ENCODE measurements at places on chromosomes 7 and 10.

DNA sequence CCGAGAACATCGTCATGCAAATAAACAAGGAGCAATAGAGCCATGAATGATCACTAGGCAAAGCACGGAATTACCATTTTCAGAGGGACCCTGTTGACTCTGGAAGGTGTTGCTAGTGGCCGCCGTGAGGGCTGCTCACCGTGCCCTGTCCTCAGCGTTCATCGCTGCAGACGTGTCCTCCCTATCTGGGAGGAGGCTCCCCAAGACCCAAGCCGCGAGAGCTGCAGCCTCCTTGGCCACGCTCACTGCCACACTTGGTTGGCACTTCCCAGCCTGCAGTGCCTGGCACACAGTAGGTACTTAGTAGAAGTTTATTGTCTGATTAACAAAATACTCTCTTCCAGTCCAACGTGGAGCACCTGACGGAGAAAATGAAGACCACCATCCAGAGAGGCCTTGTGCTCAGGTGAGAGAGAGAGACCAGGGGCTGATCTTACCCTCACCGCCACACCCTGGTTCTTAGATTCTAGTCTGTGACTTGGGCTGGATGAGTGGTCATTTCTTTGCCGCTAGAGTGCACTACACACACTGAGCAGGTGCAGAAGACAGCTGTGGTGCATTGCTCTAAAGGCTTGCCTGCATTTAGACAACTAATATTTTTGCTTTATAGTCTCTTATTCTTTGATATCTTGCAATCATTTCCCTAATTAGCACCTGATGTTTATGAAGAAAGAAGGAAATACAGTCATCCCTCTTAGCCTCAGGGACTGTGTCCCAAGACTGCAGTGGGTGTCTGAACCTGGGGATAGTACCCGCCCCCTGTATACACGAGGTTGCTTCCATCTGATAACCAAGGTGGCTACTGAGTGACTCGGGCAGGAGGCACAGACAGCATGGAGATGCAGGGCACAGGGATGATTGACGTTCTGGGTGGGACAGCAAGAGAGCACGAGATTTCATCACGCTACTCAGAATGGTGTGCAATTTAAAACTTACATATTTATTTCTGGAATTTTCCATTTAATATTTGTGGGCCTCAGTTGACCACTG is 40.3 kb downstream of the PITRM1 start:
- peak; percentile 21 for DNase-seq

GRCh38 chr7:89584896-89585295 is 569.4 kb upstream of the STEAP1 start:
- peak; percentile 10 for DNase-seq

GRCh38 chr10:98617906-98618520 is 171.3 kb upstream of the HPS1 start:
- DNase-seq, result no peak

GRCh38 chr7:6350433-6351058 is 78.1 kb upstream of the CYTH3 start:
- no peak for DNase-seq

GRCh38 chr10:224571-224970 is 89.3 kb downstream of the ZMYND11 start:
- no peak for DNase-seq

GRCh38 chr10:83214136-83214535 is 925.2 kb upstream of the GHITM start:
- DNase-seq, result no peak

- peak; percentile 51 for DNase-seq
Observed at GRCh38 chr7:130894146-130894908, 160.3 kb upstream of the KLF14 start.

GRCh38 chr10:96093948-96094347 is 36.1 kb upstream of the ZNF518A start:
- DNase-seq, result no peak

GRCh38 chr10:27908231-27908630 is 90.6 kb downstream of the ODAD2 start:
- DNase-seq, result no peak

DNA sequence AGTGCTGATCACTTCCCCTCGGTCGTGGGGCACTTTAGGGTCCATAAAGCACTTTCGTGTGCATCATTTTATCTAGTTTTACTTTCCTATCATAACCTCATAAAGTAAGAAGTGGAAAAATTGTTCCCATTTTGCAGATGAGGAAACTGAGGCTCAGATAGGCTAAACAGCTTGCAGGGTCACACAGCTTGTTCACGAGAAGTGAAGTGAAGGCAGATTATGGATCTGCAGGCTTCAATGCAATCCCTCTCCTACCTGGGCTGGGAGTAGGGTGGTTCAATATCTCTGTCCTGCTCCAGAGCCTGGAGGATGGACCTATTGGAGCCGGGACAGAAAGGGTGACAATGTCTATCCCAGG is 10.8 kb upstream of the ZNF467 start:
- no peak for DNase-seq

GRCh38 chr10:17783751-17784150 is 25.4 kb upstream of the MRC1 start:
- no peak for DNase-seq

DNA sequence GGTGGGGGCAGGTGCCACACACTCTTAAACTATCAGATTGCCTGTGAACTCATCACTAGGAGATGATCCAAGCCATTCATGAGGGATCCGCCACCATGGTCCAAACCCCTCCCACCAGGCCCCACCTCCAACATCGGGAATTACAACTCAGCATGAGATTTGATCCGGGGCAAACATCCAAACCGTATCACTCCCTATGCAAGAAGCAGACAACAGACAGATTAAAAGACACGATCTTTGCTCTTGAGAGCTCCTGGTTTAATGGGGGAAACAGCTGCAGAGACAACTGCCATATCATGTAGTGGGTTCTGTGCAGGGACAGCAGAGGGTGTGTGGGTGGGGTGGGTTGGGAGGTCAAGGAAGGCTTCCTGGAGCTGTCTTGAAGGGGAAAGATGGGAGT is 123.6 kb downstream of the EMX2 start:
- no peak for DNase-seq

DNA sequence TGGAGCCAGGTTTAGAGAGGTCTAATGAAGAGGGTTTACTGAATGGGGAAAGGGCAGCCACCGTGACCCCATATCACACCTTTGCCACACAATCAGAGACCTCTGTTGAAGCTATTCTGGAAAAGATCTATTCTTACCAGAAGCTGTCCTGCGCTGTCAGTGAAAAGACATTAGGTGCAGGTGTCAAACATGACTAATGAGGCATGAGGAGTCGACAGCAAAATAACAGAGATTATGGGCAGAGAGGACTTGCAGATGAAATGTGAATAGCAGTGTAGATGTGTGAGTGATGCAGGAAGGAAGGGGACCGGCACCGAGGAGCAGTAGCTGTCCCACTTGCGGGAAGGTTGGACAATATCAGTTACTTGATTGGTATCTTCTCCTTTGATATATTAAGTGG is 627.7 kb upstream of the GALNT17 start:
- DNase-seq, result no peak

GRCh38 chr7:96388166-96388565 is 66.3 kb upstream of the SLC25A13 start:
- DNase-seq, result peak; percentile 40

DNA sequence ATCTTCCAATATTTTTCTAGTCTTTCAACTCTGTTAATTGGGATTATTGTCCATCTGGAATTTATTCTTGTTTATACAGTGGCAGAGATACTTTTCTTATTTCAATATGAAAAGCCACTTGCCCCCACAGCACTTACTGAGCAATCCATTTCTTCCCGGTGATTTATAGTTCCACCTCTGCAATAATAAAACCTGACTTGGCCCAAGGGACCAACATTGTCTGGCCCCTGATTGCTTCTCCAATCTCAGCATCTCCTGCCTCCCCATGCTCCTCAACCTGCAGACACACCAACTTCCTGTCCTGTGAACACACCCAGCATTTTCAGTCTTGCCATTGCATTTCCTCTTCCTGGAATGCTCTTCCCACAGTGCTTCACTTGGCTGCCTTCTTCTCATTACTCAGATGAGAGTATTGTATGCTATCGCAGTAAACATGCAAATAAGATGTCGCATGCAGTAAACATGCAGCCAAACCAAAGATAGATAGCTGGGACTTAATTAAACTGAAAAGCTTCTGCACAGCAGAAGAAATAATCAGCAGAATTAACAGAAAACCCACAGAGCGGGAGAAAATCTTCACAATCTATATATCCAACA is 19.5 kb downstream of the ITGA8 start:
- no peak for DNase-seq

GRCh38 chr10:71807557-71808510 is 34.5 kb upstream of the VSIR start:
- no peak for DNase-seq

DNA sequence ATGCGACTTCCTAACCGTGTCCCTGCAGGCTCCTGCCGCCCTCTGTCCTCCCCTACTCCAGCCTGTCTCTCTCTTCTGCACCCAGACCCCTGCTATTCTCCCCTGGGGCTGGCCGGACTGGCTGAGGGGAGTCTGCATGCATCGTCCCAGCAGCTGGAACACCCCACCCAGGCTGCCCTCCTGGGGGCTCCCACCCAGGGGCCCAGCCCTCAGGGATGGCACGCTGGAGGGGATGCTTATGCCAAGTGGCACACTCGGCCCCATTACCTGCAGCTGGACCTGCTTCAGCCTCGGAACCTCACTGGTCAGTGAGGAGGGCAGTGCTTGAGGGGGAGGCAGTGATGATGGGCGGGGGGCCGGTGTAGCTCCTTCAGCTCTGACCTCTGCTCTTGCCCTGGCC is 21.7 kb upstream of the ZNF467 start:
- DNase-seq, result no peak

DNA sequence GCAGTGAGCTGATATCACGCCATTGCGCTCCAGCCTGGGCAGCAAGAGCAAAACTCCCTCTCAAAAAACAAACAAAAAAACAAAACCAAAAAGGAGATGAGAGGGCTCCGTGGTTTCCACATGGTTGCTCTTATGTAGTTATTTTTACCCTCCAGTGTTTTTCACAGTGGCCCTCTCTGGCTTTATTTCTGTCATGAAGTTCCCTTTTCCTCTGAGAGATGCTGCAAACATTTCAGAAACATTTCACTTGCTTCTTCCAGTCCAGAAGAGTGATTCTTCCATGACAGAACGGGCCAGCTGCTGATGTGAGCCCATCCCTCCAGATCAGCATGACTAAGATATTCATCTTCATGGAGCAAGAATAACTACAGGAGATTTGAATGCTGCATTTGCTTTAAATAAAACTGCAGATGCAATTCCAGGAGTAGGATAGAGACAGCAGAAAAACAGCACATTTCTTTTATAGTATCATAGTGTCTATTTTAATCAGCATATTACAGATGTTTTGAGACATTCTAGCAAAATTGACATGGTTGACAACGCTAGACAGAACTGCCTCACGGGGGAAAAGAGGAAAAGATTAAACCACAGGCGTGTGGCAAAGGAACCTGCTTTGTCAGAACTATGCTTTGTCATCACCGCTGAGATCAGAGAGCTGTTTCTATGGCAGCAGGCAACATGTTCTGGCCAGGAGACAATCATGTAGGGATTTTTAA is 40.3 kb downstream of the NRCAM start:
- DNase-seq, result peak; percentile 64

GRCh38 chr10:130443066-130443465 is 306.9 kb downstream of the GLRX3 start:
- no peak for DNase-seq

DNA sequence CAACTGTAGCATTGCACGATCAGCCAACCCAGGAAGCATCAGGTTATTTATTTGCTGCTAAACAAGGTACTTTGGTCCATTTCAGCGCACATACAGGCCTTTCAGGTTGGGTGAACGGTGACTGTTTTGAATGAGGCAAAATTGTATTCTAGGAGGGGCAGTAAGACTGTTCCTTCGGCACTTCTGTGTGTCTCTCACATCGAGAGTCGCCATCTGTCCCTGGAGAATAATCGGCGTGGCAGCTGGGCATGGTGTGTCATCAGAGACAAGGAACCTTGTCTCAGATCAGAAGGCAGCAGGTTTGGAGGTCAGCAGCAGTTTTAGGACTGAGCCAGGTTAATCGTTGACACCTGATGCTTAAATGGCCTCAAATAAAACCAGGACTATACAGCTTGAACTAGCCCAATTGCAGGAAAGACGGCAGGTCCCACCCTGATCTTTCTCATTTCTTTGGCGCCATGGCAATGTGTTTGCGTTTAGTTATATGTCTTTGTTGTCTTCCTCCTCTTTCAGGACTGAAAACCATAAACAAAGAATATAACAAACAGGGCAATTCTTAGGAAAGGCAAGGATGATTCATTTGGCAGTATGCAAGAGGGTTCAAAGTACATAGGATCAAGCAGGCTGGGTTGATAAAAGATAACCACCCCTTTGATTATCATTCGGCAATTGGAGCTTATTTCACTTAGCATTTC is 92.0 kb upstream of the PRR15 start:
- DNase-seq, result no peak

DNA sequence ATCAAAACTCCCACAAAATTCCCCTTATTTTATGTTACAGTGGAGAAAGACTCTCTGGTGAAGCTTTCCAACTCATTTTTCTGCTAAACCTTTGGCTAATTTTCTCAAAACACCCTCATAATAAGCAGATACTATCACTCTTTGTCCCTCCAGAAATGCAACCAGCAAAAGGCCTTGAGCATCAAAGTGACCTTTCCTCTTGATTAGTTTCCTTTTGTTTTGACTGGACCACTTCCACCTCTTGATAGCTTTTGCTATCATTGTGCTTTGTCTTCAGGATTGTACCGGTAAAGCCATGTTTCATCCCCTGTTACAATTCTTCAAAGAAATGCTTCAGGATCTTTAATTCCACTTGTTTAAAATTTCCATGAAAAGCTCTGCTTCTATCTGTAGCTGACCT is 115.1 kb upstream of the SLC13A1 start:
- no peak for DNase-seq

DNA sequence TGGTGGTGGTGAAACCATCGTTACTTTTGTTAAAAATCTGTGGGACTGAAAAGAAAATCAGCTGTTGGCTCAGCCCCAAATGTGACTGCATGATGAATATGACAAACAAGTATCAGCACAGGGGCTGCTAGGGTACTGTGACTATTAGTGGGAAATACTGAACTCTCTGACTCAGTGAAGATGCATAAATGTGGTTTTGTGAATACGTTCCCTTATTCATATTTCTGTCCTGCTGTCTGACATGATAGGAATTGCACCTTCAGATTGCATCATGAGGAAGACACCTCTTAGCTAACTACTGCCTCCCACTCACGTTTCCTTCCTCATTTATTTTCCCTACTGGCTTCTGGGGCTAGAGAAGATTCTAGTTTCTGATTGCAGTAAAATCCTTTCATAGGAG is 1.4 kb downstream of the CLEC5A start:
- peak; percentile 16 for DNase-seq

DNA sequence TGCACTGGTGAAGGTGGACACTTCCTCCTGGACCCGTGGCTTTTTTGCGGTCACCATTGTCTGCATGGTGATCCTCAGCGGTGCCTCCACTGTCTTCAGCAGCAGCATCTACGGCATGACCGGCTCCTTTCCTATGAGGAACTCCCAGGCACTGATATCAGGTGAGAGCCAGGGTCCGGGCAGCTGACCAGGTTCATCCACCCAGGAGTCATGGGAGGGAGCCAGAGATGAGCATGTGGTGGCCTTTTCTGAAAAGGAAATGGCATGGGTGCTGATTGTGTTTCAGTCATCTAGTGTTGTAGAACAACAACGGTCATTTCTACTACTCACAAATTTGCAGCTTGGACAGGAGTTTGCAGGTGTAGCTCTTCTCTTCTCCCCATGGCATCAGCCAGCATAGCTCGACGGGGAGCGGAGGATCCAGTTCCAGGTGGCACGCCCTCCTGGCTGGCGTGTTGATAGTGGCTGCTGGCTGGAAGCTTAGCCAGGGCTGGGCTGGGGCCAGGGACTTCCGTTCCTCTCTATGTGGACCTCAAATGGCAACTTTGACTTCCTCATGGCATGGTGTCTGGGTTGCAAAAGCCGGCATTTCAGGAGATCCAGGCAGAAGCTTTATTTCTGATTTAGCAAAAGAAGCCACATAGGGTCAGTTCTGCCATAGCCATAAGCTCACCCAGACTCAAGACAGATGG is 32.7 kb downstream of the SLC29A3 start:
- no peak for DNase-seq

Data from fibroblast of skin of back (primary cell).